ENCODE measurements at places on chromosomes 4 and X.

DNA sequence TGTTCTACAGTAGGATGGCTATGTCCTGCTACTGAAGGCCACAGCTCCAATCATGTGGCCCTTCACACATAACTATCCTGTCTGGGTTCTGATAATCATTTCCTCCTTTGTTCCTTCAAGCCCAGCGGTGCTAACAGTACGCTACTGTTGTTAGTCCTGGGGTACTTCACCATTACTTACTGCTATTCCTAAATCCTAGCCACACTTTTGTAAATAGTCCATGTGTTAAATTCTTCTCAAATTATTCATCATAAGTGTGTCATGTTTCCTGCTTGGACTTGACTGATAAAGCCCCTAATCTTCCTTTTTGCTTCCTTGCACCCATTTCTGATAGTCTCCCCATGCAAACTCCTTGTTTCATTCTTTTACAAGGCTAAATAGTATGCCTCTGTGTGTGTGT lies 332.6 kb downstream of the FGF13 start:
- DNase-seq = no peak

DNA sequence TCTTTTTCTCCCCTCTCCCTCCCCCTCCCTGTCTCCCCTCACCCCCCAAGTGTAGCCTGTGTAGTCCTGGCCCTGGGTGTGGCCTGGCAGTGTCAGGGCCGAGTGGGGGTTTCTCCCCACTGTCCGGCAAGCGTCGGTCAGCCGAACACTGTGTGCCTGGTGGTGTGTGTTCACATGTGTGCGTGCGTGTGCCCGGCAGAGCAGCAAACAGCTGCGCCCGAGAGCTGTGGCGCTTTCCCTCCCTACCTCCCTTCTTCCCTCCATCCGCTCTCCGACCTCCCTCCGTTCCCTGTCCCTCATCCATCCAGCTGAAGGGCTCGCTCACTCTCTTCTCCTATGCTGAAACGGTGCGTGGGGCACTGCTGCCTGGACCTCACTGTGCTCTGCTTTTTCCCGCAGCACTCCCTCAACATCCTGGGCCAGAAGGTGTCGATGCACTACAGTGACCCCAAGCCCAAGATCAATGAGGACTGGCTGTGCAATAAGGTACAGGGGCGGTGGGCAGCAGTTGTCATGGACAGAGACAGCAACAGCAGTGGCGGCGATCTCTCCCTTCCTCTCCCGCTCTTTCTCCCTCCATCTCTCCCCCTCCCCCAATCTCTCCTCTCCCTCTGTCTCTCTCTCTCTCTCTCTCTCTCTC lies 17.4 kb upstream of the UBA1 start:
- no peak for DNase-seq

- DNase-seq = no peak
Measured at GRCh38 chr4:73308286-73308685, 49.7 kb upstream of the ANKRD17 start.

GRCh38 chr4:1116838-1117237 lies 3.5 kb upstream of the RNF212 start:
- no peak for DNase-seq

GRCh38 chr4:116952530-116953136 lies 132.7 kb downstream of the TRAM1L1 start:
- no peak for DNase-seq

DNA sequence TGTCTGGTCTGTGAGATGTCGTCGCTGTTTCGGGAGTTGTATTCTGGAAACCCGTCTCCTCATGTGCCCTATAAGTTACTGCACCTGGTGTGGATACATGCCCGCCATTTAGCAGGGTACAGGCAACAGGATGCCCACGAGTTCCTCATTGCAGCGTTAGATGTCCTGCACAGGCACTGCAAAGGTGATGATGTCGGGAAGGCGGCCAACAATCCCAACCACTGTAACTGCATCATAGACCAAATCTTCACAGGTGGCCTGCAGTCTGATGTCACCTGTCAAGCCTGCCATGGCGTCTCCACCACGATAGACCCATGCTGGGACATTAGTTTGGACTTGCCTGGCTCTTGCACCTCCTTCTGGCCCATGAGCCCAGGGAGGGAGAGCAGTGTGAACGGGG lies 1.4 kb downstream of the USP27X start:
- DNase-seq = no peak

DNA sequence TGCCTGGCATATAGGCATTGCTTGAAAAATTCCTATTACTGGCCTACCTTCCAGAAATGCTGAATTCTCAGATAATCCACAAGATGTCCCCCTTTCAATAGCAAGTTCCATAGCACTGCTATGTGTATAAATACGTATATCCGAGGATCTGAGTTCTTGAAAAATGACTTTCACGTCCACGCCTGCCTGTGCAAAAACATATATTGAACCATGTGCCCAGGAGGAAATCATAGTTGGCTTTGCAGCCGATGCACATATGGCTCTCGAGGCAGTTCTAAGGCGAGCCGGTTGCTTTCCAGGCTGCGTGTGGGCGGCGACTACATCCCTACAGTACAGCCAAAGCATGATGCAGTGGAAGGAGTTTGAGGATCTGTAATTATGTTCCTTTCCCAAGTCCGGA lies 55.4 kb upstream of the ESX1 start:
- DNase-seq = no peak

- no peak for DNase-seq
Measured at GRCh38 chr4:18844726-18845125, 823.2 kb upstream of the LCORL start.

DNA sequence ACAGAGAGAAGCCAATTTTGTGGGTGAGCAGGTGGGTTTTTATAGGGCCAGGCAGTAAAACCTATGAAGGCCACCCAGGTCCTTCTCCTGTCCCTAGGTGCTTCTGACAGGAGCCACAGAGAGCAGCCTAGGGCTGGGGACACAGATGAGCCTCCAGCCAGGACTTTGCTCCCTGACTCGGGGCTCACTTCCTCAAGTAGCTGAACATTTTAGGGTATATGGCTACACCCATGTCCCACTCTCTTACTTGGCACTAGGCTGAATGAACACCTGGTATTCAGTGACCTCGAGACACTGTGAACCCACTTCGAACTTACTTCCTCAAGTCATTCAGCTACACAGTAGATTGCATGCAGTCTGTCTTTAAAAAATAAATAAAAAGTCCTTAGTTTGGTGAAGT lies 217.3 kb downstream of the MID1IP1 start:
- DNase-seq = no peak

DNA sequence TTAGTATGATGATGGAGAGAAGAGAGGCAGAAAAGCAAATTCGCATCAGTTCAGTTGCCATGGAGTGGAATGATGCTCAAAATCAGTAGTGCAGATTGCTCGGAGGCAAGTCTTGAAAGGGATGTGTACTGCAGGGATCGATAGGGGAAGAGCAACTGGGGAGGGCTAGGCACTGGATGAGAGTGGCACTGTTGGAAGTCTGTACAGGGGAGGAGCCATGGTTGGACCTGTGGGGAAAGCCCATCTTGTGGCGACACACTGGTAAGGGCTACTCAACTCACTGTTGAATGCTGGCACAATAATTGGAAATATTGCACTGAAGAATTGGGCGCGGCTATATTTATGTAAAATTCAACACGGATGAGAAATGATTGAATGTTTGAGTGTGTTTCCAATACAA lies 1.2 kb downstream of the RAB9B start:
- DNase-seq = no peak

DNA sequence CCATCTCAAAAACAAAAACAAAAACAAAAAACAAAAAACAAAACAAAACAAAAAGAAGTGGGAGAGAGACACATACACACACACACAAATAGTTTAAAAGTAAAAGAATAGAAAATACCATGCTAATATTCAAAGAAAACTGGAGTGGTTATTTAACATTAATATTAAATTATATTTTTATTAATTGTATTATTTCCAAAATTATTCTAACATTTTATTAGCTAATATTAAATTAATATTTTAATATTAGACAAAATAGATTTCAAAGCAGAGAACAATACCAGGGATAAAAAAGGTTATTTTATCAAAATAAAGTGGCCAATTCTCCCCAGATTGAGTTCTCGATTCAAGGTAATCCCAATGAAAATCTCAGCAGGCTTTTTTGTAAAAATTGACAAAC lies 90.9 kb downstream of the NAT8L start:
- DNase-seq = no peak

- no peak for DNase-seq
Measured at GRCh38 chrX:12128017-12128416, 10.3 kb upstream of the FRMPD4 start.

- no peak for DNase-seq
Measured at GRCh38 chr4:188266386-188266785, 127.1 kb downstream of the TRIML1 start.

GRCh38 chr4:6884341-6884870 lies 25.2 kb upstream of the TBC1D14 start:
- no peak for DNase-seq

- DNase-seq = no peak
Measured at GRCh38 chrX:8341814-8342590, 122.6 kb upstream of the VCX3B start.

DNA sequence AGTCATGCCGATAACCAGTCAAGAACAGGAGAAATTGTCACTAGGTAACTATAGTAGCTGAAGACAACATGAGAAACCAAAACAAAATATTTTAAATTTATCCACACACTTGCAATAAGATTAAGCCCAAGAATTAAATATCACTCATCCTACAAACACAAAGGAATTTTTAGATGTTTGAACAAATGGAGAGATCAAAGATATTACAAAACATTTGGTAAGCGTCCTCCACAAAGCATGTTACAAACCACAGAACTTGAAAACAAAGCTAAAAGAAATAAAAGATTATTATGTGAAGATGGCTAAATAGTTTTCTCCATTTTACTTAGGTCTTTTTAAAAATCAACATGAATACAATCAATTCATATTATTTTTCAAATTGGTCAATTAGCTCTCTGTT lies 631.9 kb upstream of the INTU start:
- no peak for DNase-seq

- no peak for DNase-seq
Measured at GRCh38 chr4:172726001-172726423, 442.6 kb upstream of the GALNT7 start.

DNA sequence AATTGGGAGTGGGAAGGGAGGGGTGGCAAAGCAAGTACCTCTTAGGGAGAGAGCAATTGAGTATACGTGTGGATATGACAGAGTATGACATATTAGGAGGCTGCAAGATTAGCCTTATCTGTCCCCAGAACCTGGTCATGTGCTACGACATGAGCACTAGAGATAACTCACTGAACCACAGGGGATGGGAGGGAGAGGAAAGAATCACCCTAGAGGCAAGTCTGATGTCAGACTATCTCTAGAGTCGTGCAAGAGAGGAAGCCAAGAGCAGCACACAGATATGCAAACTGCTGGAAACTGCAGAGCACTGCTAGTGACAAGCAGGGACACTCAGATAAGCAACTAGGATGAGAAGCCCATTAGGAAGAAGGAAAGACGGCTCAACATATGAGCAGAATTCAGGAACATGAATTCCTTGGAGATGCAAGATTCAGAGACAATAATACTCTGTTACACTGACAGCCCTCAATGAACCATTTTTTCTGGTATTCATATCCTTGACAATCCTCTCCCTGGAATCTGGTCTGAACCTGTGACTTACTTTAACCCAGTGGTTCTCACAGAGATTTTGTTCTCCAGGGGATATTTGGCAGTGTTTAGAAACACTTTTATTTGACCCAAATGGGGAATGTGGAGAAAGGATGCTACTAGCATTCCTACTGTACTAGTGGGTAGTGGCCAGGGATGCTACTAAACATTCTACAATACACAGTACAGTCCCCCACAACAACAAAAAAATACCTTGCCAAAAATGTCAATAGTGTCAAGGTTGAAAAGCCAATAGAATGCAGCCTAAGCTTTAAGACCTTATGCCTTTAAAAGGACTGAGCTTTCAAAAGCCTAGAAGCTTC lies 84.0 kb upstream of the BMP2K start:
- DNase-seq = no peak

DNA sequence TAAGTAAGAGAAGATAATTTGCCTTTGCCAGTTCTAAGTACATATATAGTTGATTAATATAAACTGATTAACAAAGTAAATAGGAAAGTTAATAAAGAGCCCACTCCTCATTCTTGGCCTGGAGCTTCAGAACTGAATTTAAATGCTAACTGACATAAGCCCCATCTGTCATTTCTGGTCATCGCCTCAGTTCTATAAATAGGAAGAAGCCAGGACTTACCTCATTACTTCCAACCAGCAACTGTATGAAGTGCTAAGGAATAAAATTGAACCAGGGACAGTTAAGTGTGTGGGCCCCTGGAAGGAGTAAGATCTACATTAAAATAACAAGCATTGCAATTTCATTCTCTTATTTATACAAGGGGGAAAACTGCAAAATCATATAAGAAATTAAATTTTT lies 52.0 kb upstream of the PDLIM5 start:
- no peak for DNase-seq

DNA sequence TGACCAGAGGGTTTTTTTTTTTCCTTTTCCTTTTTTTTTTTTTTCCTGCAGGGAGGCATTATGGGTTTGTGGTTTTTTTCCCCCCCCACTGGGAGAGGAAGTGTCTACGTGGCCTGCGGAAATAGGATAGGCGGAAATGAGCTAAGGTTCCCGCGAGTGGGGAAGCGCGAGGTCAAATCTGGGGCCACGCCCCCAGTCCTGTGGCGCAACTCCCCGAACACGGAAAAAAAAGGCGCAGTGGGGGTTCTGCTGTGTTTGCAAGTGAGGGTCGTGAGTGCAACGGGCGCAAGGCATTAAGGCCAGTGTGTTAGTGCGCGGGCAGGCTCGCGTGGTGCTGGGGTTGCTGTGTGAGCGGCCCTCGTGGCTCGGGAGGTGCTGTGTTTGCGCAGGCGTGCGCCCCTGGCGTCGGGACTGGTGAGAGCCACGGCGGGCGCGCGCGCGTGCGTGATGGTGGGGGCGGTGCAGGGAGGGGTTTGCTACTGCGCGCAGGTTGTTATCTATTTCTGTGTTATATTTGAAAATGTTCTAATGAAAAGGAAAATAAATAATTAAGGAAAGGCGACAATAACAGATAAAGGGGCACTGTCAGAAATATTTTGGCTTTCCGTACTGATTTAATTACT lies 685 bp upstream of the MORF4L2 start:
- peak; percentile 86 for DNase-seq

- no peak for DNase-seq
Measured at GRCh38 chr4:153535772-153536513, 69.8 kb downstream of the TMEM131L start.

- no peak for DNase-seq
Measured at GRCh38 chr4:80009806-80010205, 63.2 kb downstream of the ANTXR2 start.

DNA sequence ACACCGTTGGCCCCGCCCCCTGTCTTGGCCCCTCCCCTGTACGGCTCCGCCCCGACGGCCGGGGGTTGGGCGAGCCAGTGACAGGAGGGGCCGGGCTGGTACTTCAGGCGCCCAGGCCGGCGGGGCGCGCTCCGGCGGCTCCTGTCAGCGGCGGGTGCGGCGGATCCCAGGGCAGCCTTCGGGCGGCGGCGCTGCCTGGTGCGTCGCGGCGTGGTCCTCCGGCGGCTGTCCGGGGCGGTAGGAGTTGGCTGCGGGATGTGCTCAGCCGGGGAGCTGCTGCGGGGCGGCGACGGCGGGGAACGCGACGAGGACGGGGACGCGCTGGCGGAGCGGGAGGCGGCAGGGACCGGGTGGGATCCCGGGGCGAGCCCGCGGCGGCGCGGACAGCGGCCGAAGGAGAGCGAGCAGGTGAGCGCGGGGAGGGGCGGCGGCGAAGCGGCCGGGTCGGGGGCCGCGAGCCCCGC lies at the start of gene FAM241A:
Gene FAM241A, plus strand, starts transcription at position 129 of the 464 bp plus-strand sequence. Its CDS starts 127 bp downstream, at position 256.
- DNase-seq = peak; percentile 88

Data from activated CD4-positive, alpha-beta memory T cell treated with anti-CD3 and anti-CD28 coated beads, Interleukin-2, amount 10 ng/mL, durations not matched to agents 7 days and 5 days (primary cell).